Amniotic epithelial cell (primary cell): ENCODE measurements at places on chromosomes 5 and 9.

- no peak for DNase-seq
Observed at GRCh38 chr5:55421074-55421529, 113.3 kb downstream of the MTREX start.

- DNase-seq: no peak
Observed at GRCh38 chr9:118364266-118365106, 660.3 kb downstream of the TLR4 start.

DNA sequence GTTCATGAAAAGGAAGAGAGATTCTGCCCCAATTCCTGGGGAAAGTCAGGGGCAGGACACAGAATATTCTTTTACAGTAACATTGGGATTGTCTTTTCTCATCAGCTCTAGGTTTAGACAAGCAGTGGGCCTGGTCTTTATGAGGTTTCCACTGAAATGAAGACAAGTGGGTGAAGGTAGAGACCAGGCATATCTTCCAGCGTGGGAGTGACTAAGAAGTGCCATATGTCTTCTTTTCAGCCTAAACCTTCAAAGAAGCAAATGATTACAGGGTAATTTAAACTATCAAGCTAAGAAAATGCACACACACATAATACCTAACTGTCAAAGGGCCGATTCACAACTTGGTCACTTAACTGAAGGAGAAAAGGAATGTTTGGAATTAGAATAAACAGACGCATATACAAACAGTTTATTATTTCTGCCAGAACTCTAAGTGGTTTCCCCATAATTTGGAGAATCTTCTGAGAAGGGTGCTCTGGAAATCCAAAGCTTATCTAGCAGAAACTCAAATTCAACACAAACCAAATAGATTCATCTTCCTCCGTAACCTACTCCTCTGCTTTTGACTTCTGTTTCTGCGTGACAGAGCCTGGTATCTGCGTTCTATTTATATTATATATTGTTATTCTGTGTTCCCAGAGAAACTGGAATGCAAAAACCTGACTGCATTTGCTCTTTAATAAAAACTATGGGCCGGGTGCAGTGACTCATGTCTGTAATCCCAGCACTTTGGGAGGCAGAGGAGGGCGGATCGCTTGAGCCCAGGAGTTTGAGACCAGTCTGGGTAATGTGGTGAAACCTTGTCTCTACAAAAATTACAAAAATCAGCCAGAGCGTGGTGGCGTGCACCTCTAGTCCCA, 22.0 kb upstream of the TEK start:
- peak; percentile 87 for DNase-seq

- DNase-seq: no peak
Observed at GRCh38 chr5:34894716-34895115, 20.6 kb downstream of the RAD1 start.

DNA sequence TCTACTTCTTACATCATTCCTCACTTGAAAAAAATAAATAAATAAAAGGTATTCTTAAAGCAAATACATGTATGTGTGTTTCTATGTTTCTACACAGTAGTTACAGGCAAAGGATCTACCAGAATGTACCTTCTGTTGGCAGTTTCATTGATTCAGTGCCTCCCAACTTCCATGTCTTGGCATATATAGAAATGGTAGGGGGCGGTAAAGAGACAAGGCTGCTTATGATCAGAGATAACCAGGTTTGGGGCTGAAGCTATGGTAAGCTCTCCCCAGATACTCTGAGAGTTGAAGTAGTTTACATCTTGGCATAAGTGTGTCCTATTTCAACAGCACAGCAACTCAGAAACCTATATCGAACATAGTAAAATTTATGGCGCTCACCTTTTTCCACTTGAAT, 1075.4 kb upstream of the C9orf72 start:
- DNase-seq: no peak

GRCh38 chr9:114791736-114792135, 14.1 kb downstream of the TNFSF15 start:
- no peak for DNase-seq

DNA sequence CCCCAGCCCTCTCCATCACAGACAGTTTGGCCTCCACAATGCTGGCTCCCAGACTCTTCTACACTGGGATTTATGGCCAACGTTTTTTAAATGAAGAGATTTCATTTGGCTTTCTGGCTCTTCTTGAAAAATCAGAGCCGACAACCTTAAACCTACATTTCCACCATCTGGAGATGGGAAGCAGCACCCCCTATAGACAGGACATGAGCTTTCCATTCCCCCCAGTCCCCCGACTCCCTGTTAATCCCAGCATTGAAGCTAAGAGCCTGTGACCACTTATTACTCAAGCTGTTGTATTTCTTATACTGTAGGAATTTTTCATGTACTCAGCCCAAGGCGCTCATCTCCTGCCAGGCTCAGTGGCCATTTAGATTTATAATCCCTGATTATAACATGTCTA, 34.0 kb upstream of the AFAP1L1 start:
- DNase-seq: no peak
